GM12878 (cell line): ENCODE measurements at places on chromosomes 13 and 19.

- H3K27me3 ChIP-seq = no peaks in the 10 kb centered on the region
- no peak overlapping the region for H3K4me3 ChIP-seq
- no peaks in the 10 kb centered on the region for H3K4me1 ChIP-seq
Measured at GRCh38 chr13:23703246-23703860, 133.1 kb downstream of the TNFRSF19 start.

DNA sequence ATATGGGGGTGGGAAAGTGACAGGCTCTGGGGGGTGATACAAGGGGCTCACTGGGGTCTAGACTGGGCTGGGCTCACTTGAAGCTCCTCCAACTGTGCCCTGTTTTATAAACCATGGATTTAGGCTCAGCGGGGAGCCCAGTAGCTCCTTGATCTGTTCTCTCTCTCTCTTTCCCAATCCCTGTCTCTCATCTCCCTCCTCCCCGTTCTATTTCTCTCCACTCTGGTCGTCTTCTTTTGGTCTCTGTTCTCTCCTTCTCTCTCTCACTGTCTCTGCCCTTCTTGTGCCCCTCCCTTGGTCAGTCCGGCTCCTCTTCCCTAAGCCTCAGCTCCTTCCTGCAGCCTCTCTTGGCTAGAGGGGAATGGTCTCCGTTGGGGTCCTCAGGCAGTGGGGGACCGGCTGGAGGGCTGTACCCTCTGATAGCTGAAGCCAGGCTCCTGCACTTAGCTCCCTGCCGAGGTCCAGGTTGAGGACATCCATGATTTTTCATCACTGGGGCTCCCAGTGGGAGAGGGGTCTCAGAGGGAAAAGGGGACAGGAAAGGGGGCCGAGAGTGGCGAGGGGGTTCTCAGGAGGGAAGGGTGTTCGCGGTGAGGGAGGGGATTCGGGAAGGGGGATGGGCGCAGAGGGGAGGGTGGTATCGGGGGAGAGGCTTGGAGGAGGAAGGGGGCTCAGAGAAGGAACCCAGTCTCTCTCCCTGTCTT, 8.5 kb downstream of the UNC13A start:
- no peak for DNase-seq
- H3K27ac ChIP-seq = no peak overlapping the region
- H3K4me1 ChIP-seq = peaks cover 5% of the 10 kb centered on the region; the same call in 1 of the 2 replicates
- H3K27me3 ChIP-seq = no peaks in the 10 kb centered on the region; the same call in 1 of the 2 replicates

DNA sequence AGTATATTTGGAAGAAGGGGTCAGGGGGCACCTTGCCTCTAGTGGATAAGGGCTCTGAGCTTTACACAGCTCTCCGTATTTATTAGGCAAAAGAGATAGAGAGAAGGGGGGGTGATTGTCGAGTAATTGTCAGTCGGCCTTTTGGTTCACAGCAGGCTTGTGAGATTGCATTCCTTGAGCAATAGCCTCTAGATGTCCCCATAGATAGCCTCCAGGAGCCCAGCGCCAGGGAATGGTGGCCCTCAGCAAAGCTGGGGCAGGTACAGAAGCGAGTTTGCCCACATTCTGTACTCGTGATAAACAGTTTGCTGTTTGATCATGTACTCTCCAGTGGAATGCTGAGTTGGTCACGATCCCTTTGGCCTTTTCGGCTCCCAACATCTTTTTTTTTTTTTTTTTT, 4.6 kb downstream of the ZNF613 start:
- no peak overlapping the region for H3K4me3 ChIP-seq
- H3K27ac ChIP-seq = no peak overlapping the region
- no peak for DNase-seq
- H3K4me1 ChIP-seq = 0 out of 2 replicates have a peak, but pooled peaks cover 2% of the 10 kb centered on the region
- H3K36me3 ChIP-seq = peaks cover 5% of the 10 kb centered on the region

DNA sequence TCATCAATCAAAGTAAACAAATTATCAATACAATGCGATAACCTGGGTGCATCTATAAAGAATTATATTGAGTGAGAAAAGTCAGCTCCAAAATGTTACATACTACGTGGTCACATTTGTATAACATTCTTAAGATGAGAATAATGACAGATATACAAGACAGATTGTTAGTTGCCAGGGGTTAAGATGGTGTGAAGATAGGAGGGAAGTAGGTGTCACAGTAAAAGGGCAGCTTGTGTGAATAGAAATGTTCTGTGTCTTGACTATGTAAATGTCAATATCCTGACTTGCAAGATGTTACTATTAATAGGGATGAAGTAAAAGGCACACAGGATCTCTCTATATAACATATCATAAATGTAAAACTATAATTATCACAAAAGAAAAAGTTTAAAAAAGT, 611.2 kb upstream of the SPRY2 start:
- H3K4me3 ChIP-seq = no peak overlapping the region
- DNase-seq = no peak
- no peaks in the 10 kb centered on the region for H3K36me3 ChIP-seq
- H3K4me1 ChIP-seq = no peaks in the 10 kb centered on the region
- no peaks in the 10 kb centered on the region for H3K27me3 ChIP-seq
- no peak overlapping the region for H3K27ac ChIP-seq

DNA sequence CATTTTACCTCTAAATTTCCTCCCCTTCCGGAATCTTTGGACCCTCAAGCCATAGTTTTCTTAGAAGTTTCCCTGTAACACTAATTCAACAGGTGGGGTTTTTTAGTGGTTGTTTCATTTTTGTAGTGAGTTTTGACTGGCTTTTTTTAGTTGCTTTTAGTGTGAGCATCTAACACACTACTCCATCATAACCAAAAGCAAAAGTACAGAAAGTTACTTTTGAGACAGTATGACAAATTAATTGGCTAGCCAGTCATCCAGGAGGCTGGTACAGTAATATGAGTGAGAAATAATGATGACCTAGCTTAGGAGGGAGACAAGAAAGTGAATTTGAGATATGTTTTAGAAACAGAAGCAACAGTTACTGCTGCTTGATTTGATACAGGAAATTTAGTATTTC, 71.5 kb downstream of the DNAJC15 start:
- H3K27me3 ChIP-seq = no peaks in the 10 kb centered on the region
- H3K4me1 ChIP-seq = peaks cover 11% of the 10 kb centered on the region
- no peaks in the 10 kb centered on the region; the same call in 1 of the 2 replicates for H3K36me3 ChIP-seq
- H3K27ac ChIP-seq = peak overlapping the region; percentile 54
- DNase-seq = peak; percentile 47
